ENCODE measurements at places on chromosomes 12 and 14.

GRCh38 chr14:27427796-27428195 lies 830.0 kb upstream of the NOVA1 start:
- DNase-seq: no peak

- no peak for DNase-seq
Measured at GRCh38 chr12:9730011-9730410, 2.9 kb downstream of the CLECL1 start.

DNA sequence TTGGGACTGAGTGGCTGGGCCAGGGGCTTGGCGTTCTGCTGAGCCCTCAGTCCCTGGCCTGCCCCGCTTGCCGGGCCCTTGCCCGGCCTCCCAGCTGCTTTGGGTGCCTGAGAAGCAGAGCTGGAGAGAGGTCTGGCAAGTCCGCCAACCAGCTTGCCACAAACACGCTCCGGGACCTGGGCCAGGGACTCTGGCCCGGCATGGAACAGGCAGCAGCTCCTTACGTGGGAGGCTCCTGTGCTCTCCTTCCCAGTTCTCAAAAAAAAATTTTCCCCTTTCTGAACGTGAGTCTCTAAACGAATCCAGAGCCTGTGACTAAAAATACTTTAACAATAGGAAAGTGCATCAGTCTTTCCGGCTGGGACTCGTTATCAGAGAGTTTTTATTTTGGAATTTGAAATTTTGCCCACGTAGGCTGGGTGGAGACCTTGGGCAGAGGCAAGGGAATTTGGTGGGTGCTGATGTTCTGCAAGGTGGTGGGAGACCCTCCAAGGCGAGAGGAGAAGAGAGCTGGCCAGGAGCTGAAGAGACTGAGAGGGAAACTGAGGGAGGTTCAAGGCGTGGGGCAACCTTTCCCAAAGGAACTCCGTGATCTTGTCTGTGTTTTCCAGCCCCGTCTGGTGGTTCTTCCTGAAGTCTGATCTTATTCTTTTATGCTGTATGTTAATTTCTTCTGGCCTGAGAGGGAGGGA lies 6.8 kb upstream of the NR4A1 start:
- DNase-seq: no peak

DNA sequence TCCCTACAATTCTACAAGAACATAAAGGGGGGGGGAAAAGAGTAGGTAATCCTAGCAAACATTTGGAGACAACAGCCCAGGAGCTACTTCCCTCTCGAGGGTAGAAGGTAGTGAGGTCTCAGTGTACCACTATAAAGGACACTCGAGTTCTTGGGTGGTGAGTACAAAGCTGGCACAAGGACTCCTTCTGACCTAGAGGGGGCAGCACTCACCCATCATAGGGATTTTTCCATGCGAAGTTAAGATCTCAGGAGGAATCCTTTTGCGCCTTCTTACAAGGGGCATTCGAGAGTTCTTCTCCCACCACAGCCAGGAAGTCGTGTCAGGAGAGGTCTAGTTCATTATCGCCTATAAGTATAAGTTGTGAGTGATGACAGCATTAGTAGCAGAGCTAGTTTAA lies 200.2 kb upstream of the RBM19 start:
- no peak for DNase-seq

GRCh38 chr12:32756476-32757066 lies 874 bp upstream of the YARS2 start:
- DNase-seq: no peak

- DNase-seq: no peak
Measured at GRCh38 chr14:62655166-62655565, 390.1 kb downstream of the KCNH5 start.

GRCh38 chr12:20077618-20078017 lies 290.7 kb upstream of the PDE3A start:
- no peak for DNase-seq

GRCh38 chr14:82113710-82114109 lies 580.1 kb upstream of the SEL1L start:
- DNase-seq: no peak

DNA sequence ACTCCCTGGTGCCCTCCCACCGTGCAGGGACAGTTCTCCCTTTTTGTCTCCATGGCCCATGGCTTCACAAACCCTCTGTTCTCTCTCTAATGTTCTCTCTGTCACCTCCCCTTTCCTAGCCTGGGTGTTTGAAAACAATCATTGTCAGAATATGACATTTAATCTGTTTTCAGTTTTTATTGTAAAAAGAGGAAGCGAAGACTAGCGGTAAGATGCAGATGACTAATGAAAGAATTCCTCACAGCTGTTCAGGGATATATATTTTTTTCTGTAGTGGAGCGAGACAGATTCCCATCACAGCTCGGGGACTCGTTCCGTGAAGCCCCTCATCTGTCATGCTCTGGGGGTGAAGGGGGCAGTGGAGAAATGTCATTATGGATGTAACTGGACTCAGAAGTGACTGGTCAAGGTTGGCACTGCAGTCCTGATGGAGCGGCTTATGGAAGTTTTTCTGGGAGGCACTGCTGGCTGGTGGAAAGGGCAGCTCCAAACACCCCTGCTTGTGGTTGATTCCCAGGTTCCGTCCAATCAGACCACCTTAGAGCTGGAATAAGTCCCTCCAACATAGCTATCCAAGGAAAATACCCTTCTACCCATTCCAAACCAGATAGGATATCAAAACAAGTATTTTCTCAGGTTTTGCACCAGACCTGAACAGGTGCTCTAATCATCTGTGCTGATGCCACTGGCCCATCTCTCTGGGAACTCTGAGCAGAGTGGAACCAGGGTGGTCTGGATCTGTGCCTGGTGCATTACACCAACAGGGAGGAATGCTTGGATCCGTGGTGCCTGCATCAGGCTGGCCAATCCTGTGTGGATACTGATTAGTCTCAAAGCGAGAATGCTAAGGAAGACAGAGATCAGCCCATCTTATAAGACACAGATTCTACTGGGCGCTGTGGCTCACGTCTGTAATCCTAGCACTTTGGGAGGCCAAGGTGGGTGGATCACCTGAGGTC lies 84.7 kb downstream of the GPATCH2L start:
- DNase-seq: no peak

DNA sequence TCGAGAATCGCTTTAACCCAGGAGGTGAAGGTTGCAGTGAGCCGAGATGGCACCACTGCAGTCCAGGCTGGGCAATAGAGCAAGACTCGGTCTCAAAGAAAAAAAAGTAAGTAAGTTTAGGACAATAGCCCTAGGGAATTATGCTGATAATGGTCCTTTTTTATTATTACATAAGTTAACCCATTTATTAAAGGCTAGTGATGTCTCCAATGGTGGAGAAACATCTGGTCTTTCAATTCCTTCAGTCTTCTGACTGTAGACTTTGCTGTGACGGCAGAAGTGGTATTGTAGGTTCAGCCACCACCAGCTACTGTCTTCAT lies 27.4 kb downstream of the DDX47 start:
- no peak for DNase-seq

DNA sequence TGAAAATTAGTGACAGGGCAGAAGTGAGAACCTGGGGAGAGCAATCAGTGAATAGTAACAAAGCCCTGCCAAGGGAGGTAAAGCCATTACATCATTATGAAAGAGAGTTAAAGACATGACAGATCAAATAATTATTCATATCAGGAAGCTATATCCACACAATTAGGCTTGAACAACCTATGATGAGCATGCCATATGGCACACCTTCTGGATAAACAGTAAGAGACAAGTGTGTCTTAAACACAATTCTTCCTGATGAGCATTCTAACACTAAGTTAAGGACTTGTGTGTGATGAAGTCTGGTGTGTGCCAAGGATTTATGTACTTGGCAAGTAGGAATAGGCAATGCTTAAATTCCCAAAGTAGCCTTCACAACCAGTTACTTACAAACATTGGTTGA lies 76.1 kb downstream of the GALNT4 start:
- DNase-seq: no peak

GRCh38 chr14:102095231-102095870 lies 8.5 kb upstream of the HSP90AA1 start:
- DNase-seq: no peak

- DNase-seq: no peak
Measured at GRCh38 chr14:55537782-55538181, 42.2 kb upstream of the KTN1 start.

DNA sequence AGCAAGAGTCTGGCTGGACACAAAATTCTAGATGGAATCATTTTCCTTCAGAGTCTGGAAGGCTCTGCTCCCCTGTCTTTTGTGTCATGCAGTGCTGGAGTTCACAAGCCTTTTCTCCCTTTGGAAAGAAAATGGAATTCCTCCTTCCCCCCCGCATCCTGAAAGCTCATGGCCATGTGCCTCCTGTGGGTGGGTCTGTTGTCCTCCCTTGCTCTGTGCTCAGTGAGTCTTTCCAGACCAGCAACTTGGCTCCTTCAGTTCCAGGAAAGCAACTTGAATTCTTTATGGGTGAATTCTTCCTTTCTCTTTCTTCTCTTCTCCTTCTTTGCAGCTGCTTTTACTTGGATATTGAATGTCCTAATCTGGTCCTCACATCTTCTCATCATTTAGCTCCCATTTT lies 70.2 kb downstream of the TUNAR start:
- DNase-seq: no peak

DNA sequence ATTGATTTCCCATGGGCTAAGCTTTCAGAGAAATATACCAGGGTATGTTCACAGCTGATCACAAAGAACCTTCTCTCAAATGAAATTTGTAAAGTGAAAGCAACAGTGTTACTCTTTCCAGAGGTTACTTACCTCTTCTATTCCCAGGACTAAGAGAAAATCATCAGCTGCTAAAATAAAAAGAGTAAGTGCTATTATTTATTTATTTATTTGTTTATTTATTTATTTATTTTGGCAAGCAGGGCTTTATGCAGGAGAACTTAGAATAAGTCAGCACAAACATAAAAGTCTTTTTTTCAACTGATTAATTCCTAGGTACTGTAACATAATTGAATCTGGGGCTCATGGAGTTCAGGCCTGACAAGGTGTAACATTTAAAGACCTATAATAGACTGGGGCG lies 93.9 kb upstream of the SYT10 start:
- DNase-seq: no peak

DNA sequence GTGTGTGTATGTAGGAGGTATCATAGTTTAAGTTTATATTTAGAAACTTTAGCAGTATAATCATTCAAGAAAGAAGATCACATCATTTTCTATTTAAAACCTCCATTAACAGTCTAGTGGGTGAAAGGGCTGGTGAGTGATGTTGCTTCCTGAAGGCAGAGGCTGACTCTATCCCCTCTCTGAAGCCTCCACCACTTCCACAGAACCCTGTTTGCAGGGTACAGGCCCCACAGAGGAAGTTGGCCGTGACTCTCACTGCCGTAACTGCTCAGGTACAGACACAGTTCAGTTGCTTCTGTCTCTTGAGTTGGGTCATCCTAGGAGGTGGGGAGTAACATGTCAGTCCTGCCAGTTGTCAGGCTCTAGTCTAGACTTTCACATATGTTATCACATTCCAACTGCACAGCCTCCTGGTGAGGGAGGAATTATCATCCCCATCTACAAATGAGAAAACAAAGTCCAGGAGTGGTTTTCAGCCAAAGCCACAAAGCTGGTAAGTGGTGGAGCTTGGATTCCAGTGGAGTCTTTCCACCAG lies 31.5 kb downstream of the CFL2 start:
- no peak for DNase-seq

DNA sequence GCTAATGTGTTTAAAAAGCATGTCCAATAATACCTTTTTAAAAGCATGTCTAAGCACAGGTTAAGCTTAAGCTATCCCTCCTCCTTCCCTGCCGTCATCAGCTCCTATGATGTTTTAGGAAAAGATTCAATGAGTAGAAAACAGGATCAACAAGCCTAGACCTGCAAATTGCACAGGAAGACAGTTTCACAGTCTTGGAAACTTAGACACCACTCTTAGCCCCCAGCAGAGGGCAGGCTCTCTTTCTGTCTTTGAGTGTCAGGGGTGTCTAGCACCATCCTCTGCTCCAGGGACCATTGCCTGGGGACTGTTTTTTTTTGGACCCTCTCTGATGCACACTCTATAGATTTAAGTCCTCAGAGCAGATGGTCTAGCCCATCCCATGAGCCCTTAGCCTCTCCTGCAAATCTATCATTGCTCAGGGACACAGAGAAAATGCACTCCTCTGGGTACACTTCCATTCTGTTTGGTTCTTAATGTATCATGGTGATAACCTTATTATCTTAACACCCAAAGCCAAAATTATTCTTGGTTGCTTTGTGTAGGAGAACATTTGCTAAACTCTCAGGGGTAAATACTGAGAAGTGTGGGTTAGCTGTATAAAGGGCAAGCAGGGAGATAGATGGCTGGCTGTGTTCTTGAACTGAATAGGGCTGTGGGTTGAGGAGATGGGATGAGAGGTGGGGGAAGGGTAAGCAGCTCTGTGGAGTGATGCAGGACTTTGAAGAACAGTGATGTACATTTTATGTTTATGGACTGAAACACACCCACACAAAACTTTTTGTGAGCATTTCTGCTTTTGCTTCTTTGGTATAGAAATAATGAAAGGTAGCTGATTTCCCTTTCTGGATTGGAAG lies 259.9 kb upstream of the DDHD1 start:
- no peak for DNase-seq

DNA sequence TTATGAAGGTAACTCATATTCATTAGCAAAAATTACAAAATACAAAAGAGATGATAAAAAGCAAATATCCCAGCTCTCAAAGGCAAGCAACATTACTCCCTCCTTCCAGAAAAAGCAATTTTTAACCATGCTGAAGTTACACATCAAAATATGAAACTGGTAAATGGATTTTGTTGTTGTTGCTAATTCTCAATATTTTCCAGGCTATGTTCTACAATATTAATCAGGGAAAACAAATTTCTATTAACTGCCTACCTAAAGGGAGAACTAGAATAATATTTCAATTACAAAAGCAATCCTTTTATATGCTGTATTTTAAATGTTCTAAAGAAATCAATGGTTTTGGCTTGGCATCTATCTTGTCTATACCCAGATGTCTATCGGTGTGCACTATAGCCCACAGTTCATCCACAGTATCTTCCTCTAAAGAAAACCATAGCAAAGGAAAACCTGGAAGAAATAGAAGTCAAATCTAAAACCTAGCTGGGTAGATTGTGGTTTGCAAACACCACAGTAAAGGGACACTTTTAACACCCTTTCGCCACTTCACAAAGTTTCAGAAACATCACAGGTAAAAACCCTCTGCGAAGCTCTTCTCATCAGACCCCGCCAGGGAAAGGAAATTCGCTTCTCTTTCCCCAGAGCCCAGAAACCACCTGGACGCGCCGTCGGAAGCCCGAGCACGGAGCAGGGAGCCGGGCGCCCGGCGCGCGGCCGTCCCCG lies 32.0 kb downstream of the TC2N start:
- DNase-seq: no peak

GRCh38 chr14:96207686-96208085 lies 3.0 kb downstream of the BDKRB2 start:
- DNase-seq: no peak

DNA sequence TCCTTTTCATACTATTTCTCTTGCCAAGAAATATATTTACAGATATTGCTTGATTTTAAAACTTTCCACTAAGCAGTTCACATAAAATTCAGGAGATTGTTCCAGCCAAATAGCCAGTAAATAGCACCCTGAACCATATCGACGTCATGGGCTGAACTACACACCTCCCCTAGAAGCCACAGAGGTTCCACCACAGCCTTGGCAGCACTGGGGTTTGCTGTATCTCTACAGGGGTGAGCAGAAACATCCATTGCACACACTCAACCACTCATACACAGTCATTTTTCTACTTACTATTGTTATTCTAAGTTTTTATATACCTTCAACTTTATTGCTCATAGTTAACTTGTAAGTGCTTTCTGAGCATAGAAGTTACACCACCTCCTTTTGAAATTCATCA lies 8.1 kb upstream of the EIF2S3B start:
- DNase-seq: no peak

Data from left lung (tissue), 14 donors.